T-cell (primary cell): ENCODE measurements at places on chromosomes 1 and 21.

DNA sequence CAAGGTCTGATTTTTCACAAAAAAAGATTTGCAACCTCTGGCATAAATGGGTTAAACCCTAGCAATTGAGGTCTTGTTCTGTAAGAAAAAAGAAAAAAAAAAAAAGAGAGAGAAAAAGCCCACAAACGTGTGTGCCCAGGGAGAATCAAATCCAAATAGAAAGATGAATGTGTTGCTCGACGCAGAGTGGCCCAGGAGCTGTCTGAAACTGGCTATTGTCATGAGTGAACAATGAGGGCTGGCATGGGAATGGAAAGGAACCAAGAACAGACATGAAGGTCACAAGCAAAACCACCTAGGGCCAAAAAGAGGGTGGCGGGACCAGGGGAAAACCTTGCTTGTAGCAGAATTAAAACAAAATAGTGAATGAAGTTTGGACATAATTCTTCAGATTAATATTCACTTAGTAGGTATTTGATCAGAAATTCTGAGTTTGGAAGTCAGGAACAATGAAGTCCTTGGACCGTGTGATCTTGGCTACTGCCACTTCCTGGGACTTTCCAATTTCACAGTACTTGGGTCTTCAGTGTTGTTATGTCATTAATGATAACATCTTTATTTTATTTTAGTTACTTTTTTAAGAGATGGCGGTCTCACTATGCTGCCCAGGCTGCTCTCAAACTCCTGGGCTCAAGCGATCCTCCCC lies 3.1 kb downstream of the ENO1 start:
- no peak for DNase-seq

DNA sequence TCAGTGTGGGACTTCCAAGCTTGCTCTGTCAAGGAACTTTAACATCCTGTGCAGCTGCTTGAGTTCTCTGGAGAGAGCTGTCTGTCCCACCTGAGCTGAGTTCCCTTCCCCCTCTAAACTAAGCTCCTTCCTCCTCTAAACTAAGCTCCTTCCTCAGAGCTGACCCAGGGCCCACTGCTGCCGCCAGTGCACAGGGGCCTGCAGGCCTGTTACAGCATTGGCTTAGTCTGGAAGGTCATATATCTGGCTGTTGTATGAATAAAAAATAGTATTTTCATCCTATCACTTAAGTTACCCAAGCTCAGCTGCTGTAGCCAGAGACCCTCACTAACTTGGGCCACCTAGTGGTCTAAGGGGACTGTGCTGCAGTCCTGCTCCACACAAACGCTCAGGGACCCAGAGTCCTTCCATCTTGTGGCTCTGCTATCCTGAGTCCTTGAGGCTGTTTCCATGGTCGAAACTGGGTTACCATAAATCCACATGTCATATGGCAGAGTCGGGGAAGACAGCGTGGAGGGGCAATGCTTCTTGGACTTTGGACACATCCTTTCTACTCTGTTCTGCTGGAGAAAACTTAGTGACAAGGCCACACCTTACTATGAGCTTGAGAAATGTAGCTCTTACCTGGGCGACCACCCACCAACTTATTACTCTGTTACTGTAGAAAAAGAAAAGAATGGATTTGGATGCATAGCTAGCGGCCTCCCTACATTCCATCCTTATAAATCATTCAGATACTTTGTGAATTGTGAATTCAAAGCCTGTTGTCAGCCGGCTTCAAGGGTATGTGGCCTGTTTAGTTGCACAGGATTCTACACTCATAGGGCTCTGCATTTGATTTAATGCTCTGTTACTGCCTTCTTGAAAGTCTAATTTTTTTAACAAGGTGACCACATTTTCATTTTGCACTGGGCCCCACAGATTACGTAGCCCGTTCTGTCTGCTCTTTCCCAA lies 71.4 kb upstream of the GCLM start:
- no peak for DNase-seq

DNA sequence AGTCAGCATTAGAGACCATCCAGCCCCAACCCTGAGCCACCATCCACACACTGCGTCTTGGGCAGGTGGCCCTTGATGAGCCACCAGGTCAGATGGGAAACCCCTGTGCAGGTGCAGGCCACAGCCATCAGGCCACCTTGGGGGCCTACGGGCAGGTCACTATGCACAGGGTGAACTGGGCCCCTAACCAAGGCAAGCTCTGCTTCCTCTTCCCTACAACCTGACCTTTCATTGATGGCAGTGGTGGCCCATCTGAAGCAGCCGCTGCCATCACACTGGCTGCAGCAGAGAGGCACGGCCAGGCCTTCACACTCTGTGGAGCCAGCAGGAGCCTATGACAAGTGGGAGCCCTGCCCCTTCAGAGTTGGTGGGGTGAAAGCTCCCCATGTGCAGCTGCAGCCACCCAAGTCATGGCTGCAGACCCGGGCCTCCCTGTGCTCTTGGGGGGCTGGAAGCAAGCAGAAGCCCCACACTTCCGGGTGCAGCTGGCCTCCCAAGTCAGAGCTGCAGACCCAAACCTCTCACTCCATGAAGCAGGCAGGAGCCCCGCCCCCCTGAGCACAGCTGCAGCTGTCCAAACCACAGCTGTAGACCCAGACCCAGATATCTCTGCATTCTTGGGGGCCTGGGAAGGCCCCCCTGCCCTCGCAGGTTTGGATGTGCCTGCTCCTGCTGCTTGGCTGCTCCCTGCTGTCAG lies 681.5 kb downstream of the MATN1 start:
- DNase-seq: no peak

GRCh38 chr1:206025283-206025820 lies 1.7 kb upstream of the CTSE start:
- DNase-seq: no peak

DNA sequence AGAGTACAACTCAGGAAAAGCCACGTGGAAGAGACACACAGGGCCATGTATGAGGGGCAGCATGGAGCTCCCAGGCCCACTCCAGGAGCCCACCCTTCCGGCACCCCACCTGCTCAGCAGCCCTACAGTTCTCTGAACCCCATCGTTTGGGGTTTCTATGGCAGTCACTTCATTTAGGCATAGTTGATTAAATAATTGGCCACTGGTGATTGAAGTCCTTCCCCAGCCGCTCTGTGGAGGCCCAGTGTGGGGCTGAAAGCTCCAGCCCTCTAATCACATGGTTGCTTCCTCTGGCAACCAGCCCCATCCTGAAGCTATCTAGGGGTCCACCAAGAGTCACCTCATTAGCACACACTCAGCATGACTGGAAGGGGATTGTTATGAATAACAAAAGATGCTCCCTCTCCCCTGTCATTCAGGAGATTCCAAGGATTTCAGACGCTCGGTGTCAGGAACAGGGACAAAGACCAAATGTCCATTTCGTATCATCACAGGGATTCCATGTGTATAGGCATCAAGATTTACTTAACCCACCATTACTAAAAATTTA lies 12.2 kb upstream of the S100A7A start:
- no peak for DNase-seq

DNA sequence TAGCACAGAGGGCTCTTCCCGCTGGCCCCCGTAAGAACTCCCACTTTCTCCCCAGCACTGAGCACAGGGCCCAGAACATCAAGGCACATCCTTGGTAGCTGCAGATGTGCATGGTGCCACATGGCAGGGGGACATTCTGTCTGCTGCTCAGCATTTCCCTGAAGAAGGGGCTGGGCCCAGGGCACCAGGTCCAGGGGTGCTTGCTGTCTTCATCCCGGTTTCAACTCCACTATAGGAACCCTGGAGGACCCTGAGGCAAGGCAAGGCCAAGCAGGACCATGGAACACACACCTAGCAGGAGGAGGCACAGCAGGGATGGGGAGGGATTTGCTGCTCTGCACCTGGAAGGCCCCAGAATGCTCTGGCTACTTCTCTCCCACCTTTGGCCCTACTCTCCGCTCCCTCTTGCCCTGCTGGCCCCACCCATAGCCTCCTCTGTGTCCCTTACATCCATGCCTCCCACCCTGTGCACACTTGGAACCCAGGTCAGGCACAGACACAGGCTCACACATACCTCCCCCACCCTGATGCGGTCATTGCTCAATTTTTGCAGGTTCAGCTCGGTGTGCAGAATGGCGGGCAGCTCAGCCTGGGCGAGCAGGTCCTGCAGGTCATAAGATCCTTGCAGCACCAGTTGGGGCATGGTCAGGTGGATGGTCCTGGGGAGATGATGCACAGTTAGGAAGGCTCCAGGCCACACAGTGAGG lies 10.1 kb downstream of the AGT start:
- DNase-seq: no peak

DNA sequence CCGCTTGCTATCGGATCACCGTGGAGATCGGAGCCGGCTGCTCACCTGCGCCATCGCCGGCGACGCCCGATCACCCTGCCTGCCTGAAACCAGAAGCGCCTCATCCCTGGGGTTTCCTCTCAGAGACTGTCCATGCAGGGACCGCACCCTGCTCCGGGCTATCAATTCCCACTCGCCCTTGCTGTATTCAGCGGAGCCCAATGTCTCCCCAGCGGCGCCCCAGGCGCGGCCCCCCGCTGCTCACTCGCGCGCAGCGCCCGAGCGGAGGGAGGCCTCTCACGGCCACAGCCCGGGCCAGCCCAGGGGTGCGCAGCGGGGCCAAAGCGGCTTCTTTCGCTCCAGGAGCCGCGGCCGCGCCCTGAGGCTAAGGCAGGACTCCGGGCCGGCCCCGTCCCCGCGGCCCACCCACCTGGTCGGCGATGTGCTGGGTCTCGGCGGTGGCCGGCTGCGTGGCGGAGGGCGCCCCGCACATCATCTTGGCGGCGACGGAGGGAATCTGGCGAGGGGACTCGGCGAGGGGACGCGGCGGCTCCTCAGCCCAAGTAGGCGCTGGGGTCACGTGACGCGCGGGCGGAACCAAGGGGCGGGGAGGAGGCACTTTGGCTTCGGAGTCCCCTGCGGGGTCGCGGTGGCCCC lies at the start of gene CSTB:
TSS of gene CSTB (minus strand) at position 514 of the 636 bp plus-strand sequence. CDS start at position 475, 39 bp downstream.
- peak; percentile 70 for DNase-seq

DNA sequence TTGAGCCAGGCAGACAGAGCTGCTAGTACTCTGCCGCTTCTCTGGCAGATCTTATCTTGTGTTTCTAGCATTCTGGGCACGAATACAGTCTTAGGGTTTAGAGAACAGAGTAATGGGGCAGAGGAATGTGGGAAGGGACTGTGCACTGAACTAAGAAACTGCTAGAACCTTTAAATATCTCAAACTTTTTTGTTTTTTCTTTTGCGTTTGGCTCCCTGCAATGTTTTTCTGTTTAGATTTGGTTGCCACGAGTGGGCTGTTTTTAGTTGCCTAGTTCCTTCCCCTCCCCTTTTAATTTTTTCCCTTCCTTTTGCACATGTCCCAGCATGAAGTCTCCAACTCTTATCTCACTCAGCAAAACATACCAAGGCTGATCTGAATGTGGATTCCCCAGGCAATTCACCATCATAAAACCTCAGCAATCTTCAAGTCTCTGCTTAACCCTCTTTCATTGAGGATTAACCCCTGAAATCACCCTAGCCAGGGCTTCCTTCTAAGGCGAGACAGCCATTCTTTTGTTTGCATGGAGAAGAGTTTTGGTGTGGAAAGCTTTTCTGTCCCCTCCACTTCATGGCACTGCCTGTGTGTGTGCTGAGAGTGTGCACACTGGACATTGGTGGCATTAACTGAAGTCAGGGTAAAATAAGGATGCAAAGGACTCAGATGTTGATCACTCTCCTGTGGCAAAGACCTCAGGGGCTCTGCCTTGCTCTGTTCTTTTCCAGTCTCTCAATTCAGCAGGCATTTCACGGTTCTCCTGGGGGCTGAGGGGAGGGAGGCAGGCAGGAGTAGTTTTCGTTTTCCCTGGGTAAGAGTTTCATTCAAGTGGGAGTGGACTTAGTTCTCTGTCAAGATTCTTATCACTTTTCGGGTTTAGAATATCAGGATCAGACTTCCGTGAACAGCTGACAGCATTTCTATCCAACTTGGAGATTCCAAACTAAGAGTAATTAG lies 2.8 kb upstream of the ATF3 start:
- no peak for DNase-seq

- peak; percentile 70 for DNase-seq
Observed at GRCh38 chr1:181149326-181150125, 61.0 kb downstream of the IER5 start.

DNA sequence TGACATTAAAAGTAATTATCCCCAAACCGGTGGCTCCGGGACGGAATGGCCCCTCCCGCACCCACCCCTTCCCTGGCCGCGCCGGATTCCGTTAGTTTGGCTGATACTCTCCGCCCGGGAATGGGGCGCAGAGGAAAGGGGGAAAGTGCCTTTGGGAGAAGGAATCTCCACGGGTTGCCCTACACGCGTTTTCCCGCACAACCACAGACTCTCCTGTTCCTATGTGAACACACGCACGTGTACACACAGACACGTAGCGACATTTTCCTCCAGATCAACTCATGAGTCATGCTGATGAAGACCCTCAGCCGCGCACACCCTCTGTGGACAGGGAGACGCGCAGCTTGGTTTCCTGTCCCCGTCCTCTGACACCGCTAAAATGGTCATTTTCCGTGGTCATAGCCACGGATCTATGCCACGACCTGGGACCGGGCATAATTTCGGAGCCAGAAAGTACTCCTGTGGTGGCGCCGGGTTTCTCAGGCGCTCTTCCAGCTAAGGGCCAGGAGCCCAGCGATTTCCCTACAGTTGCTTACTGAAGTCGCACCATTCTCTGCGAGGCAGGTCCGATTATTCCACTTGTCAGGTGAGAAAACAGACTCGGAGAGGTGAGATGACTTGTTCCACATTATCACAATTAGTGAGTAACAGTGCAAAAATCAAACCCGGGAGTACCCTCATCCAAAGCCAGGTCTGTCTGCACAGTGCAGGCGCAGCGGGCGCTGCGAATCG lies 4.0 kb upstream of the DMRTA2 start:
- DNase-seq: no peak

DNA sequence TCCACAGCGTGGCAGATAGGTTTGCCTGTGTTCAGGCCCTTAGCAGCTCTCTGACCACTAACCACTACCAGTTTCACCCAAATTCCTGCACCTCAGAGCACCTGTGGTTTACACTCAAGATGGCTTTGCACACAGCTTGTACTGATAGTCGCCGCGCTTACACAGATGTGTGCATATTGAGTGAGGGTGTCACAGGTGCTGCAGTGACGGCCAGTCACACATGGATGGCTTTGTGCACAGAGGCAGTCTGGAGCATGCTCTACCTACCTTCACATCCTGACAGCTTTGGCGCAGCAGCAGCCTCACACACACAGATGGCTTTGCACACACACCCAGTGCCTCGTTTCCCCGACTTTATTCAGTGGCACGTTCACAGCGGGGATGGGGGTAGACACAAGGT lies 7.5 kb downstream of the DMAP1 start:
- DNase-seq: no peak

DNA sequence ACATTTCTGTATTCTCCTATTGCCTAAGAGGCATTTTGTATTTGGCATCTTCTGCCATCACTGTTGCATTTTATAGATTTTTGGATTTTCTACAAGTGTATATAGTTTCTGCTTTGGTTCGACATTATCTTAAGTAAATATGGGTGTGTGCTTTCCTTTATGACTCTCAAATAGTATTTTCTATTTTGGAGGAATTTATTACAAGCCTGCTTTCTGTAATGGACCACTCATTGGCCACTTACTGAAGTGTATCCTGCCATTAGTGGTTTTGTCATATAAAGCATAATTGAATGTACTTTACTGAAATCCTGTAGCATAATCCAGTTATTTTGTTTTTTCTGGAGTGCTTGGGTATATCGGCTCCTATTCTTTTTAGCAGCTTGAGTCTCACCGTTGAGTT lies 184.3 kb downstream of the PATJ start:
- DNase-seq: no peak
